ENCODE measurements at places on chromosomes 6 and 20.

DNA sequence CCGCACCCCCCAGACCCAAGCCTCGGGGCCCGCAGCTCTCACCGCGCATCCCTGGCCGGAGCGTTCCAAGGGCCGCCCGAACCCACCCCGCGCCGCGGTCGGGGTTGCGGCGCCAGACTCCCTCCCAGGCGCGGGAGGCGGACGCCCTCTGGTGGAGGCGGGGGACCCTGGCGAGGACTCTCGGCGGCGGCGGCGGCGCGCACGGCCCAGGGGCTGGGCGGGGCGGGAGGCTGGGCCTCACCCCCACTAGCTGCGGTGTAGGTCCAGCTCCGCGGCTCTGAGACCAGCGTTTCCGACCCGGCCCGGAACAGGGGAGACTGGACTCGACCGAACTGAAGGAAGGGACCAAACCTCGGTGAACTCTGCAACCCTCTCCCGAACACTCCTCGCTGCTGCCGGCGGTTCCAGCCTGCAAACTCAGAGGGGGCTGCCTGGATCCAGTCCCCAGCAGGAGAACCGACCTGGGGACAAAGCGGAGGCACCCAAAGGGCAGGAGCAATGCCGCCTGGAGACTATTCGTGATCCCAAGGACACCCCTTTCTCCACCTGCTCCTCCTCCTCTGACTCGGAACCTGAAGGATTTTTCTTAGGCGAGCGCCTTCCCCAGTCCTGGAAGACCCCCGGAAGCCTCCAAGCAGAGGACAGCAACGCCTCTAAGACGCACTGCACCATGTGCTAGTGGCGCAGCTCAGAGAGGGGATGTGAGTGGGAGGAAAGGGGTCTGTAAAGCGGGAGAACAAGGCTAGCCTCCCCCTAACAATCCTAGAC is 859 bp upstream of the TOMM6 start:
- peak; percentile 79 for DNase-seq

DNA sequence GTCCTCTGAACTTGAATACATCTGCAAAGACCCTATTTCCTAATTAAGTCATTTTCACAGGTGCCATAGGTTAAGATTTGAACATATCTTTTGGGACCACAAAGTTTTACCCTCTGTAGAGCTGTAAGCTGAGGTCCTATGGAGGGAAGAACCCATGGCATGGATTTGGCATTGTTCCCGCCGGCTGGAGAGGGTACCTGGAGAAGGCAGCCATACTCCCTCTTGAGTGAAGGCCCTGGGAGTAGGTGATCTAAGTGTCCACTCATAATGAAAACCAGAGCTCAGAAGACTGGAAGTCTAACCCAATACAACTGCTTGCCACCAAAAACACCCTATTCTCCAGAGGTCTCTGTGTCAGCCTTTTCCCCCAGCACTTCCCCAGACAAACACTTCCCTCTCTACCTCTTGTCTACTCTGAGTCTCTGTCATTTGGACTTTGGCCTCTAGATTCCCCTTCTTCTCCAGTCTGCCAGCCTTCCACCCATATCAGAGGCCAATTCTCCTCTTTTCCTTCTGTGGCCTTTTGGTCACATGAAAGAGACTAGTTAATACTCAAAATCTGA is 363.9 kb downstream of the MAFB start:
- DNase-seq, result no peak

- no peak for DNase-seq
Observed at GRCh38 chr6:55198715-55199114, 24.4 kb downstream of the HCRTR2 start.

- DNase-seq, result no peak
Observed at GRCh38 chr20:48205786-48206185, 420.5 kb upstream of the SULF2 start.

GRCh38 chr6:142088858-142089216 is 43.9 kb upstream of the GJE1 start:
- DNase-seq, result no peak

DNA sequence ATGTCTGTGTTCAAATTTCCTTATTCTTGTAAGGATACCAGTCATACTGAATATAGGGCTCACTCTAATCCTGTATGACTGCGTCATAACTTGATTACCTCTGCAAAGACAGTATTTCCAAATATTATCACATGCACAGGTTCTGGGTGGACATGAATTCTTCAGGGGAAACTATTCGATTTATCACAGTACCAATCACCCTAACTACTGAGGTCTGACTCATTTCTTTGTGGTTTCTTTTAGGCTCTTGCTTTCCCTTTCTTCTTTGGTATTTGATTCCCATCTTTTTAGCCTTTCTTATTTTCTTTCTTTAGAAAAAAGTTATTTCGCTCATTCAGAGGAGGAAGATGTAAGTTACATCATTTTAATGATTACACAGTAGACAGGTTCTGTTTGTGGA is 40.3 kb upstream of the TBX18 start:
- DNase-seq, result no peak

DNA sequence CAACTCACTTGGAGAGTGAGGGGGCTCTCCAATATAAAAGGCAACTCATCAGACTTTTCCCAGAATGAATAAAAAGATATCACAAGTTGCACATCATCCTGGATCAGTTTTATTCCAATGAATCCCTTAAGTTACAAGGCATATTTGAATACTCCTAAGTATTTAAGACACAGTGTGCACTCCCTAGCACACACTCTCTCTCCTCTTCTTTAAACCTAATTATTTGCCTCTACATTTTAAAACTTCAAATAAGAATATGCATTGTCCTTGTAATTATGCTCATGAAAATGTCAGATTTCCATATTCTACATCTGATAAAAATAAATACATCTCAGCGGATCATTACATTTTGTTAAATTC is 273.6 kb downstream of the ADGB start:
- no peak for DNase-seq

GRCh38 chr6:44268095-44268628 is 2.1 kb upstream of the TMEM151B start:
- peak; percentile 82 for DNase-seq

GRCh38 chr6:54695815-54696214 is 150.8 kb upstream of the FAM83B start:
- DNase-seq, result no peak

- DNase-seq, result no peak
Observed at GRCh38 chr20:40896814-40897700, 131.6 kb upstream of the TOP1 start.

DNA sequence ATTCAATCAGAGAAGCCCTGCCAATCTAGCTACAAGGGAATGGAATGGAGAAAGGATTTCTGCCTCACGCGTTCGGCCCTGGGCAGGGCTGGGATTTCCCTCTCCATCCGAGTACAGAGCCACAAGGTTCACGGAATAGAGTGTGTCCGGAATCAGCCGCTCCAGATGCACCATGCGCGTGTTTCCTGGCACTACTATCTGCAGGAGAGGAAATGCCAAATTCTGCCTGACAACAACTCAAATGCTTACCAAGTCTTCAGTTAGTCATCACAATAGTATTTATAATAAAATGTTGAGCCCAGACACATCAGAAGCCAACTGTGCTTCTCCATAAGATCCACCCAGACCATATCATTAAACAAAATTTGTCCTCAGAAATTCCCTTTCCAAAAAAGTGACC is 75.1 kb downstream of the COL12A1 start:
- DNase-seq, result no peak

GRCh38 chr20:34403908-34404307 is 40.8 kb downstream of the ITCH start:
- DNase-seq, result no peak

DNA sequence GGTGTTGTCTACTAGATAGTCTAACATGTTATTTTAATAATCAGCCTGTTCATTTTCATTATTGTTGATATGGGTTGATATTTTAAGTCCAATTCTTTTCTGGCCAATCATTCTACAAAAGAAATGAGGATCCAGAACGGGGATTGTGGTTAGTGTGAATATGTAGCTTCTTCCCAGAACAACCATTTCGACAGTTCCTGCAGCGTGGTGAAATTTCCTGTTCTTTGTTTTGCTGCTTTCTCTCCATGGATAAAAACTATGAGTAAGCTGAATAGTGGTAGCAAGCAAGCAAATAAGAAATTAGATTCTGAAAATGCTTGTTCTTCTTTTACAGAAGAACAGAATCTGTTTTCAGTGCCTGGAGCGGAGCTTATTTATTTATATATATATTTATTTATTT is 65.5 kb upstream of the F13A1 start:
- DNase-seq, result no peak

DNA sequence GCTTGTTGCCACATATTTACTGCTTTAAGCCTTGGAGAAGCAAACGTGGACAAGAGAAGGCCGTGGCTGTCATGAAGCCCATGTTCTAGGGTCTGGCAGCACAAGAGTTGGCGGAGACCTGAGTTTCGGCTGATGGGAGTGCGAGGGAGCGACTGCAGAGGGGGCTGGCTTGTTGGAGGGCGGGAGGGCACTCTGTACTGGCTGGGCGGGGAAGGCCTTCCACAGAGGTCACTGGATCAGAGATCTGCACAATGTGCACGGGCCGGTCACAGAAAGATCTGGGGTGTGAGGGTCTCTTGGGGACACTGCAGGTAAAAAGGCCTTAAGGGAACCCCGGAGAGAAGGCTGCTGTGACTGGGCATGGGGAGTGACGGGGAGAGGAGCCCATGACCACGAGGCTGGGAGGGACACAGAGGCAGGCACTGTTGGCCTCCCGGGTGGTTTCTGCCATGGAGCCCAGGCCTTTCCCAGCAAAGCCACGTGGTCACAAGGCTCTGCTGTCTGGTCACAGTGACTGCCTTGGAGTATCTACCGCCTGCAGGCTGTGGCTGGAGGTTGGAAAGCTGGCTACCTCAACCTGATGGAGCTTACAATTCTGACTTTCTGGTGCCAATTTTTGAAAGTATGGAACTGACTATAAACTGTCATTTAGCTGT is 23.8 kb downstream of the FOXC1 start:
- DNase-seq, result no peak

- DNase-seq, result no peak
Observed at GRCh38 chr6:135158397-135158796, 22.7 kb upstream of the MYB start.

DNA sequence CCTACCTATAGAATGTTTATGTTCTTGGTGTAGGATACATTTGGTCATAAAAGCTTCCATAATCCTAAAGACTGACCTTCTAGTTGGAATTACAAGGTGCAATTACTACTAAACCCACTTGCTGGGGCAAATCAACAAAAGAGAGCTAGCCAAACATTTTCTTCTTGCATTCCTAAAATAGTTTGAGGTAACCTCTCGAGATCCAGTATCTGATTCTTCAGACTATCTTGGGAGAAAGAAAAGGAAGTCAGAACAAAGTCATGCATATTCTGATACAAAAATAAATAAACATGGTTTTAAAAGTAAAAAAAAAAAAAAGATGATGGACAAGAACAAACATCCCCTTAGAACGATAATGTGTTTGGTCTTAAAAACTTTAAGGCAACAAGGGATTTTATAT is 294.2 kb upstream of the RSPO3 start:
- no peak for DNase-seq

- DNase-seq, result no peak
Observed at GRCh38 chr6:8889514-8889913, 454.2 kb upstream of the SLC35B3 start.

DNA sequence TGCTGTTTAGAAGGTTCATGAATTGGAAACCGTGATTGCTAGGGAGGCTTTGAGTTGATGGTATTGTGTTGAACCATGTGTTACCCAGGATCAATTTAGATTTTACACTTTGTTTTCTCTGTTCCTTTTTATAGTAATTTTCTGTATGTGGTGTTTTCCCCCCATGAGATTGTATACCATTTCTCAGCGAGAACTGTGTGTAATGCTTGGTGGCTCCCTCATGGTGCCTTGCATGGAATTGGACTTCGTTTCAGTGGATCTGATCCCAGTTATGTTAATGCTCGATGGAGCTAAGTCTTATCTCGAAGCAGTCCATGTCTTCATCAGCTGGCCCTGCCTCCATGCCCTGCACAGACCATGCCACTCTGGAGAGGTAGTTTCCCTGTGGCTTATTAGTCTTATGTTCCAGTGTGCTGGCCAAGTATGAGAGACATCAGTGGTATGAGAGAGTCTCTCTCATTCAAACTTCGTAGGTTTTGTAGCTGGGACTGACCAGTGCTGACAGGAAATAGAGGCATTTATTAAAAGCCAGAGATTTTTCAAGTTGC is 18.7 kb downstream of the PTPN1 start:
- DNase-seq, result no peak

DNA sequence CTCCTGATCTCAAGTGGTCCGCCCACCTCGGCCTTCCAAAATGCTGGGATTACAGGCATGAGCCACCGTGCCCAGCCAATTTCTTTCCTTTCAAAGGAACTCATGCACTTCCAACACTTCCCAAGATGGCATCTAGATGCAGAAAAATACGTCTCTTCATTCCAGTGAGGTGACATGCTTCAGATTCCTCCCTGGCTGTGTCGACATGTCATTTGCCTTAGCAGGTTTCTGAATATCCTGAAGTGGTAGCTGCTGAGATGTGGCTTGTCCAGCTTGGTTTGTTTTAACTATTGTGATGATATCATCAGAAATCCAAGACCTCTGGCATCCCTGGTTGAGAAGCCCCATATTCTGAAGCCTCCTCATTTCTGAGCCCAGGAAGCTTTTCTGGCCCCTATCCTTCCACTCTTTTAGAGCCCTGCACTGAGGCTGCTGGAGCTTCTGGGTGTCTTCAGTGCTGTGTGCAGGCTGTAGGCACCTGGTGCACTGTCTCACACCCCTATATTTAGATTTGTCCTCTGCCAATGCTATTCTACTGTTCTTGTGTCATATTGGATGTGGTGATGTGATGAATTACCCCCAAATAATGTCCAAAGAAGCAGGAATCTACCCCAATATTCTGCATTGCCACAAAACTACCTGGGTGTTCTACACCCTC is 73.3 kb upstream of the E2F3 start:
- no peak for DNase-seq

DNA sequence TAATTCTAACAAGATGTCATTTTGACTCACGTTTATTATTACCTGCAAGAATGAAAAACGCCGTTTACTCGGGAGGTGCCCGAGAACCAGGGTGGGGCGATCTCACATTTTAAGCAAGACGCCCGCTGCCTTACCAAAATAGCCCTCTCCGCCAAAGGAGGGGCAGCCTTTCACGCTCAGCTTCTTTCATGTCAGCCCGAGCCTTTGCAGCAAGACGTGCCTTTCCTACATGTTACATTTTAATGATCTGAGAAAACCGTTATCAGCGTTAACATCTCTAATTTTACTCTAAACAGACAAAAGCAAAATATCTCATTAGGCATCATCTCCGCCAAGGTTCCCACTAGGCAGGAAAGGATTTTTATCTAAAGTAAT is 2.0 kb downstream of the BACH2 start:
- peak; percentile 76 for DNase-seq

DNA sequence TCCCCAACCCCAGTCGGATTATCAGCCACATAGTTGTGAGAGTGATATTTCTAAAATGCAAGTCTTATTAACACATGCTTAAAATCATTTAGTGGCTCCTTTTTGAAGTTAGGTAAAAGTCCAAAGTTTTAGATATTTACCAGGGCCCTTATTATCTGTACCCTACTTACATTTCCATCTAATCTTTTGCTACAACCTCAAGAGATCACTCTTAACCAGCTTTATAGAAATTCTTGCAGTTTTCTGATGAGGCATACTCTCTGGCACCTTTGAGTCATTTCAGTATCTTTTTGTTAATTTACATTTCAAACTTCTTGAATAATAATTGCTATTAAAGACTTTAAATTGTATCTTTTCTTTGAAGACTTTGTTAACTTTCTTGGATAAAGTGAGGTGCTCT is 453.3 kb downstream of the RFPL4B start:
- no peak for DNase-seq

Data from cerebellar cortex (tissue), 1 donor.